ENCODE measurements at places on chromosomes 3 and 15.
A peak's percentile ranks its signal among the peaks of the same experiment; 100 is the strongest.

GRCh38 chr3:123984350-123984749 lies 7.6 kb downstream of the ROPN1 start:
- no peak for DNase-seq

DNA sequence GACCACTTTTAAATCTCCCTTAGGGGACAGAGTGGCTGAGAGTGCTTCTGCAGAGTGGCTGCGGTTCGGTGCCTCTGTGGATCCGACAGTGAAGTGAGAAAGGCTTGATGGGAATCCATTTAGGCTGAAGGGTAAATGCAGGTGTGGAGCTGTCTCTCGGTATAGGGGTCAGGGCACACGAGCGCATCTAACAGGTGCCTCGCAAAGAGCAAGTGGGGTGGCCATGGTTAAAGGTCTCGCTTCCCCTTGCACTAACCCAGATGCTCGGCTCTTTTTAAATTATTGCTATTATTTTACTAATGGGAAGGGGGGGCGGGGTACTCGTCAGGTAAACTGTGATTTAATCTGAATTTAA lies 598 bp upstream of the GJD2 start:
- no peak for DNase-seq

DNA sequence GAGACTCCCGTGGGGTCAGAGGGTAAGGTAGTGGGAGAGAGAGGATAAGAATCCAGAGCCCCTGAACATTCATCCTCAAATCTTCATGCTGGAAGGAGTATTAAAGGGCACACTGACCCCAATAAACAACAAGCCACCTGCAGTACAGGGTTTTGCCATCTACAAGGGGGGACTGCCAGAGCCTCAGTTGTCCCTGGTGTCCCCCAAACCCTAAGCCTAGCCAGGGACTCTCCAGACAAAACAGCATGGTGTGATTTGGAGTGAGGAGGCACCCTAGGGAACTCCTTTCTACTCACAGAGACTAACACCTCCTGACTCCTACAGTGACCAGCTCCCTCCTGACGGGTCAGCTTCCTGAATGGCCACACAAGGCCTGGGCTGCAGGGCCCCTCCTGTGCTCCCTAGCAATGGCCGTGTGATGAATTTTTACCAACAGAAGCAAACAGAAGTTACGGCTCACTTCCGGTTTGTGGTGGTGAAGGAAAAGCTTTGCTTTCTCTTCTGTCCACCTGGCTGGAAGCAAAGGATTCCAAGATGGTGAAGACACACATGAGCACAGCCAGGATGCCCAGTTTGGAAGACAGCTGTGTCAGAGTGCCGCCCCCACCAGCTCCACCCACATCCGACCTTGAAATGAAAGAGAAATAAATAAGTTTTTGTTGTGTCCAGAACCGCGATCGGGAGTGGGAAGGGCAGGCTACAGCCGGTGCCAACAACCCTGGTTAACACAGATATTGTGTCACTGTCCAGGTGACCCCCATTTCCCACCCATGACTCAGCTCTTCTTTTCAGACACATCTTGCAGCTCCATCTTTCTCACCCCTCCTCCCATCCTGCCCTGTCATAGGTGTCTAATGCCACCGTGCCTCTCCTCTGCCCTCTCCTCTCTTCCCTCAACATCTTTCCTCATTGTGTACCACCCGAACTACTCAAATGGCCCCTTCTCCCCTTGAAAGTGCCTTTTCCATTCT lies 69.6 kb upstream of the ATP13A3 start:
- no peak for DNase-seq

GRCh38 chr15:56736308-56736707 lies 3.0 kb upstream of the ZNF280D start:
- no peak for DNase-seq

DNA sequence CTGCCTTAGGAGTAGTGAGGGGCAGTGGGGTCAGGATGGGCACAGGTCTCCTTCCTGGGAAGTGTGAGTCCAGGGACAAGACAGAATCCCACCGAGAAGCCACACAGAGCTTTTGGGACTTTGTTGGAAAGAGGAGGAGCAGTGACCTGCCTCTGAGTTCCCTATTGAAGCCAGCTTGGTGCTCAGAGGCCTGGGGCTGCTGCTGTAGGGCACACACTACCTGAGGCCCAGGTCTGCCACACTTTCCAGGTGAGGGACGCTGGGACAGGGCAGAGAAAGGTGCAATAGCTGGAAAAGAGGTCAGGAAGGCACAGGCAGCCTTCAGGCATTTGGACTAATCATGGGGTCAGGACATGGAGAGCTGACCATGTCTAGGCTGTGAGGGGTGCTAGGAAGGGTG lies 67.7 kb downstream of the SCN5A start:
- DNase-seq, result no peak

GRCh38 chr15:60035344-60035743 lies 31.2 kb downstream of the FOXB1 start:
- no peak for DNase-seq

- no peak for DNase-seq
These were observed 1.8 kb downstream of the GORASP1 start for GRCh38 chr3:39105687-39106063.

DNA sequence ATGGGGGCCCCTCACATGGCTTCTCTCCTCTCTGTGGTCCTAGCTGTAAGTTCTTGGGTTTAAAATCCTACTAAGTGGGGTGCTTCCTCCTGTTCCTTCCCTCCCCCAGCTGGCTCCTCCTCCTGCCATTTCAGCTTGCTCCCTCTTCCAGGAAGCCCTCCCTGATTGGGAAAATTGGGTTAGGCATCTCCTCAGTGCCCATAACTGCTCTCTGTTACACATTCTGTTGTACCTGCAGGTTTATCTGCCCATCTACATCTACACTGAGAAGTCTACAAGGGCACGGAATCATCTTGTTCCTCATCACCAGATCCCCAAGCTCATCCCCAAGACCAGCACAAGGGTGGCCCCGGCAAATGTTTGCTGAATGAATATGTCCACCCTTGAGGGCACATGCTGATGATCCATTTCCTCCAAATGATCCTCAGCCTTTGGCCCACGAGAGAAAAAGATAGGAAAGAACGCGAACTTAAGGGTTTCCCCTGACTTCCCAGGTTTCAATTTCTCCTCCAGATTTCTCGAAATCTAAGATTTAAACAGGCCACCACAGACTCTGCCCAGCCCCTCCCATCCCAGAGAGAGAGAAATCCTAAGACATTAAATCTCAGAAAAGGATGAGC lies 3.9 kb downstream of the SEMA7A start:
- DNase-seq, result no peak

DNA sequence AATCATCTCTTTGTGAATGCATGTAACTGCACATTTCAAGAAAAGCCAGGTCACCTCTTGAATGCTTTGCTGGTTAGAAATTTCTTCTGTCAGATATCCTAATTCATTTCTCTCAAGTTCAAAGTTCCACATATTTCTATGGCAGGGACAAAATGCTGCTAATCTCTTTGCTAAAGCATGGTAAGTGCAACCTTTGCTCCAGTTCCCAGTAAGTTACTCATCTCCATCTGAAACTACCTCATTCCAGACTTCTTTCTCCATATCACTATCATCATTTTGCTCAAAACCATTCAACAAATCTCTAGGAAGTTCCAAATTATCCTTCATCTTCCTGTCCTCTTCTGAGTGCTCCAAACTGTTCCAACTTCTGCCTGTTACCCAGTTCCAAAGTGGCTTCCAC lies 230.6 kb downstream of the ZMAT3 start:
- no peak for DNase-seq

GRCh38 chr3:59542276-59542675 lies 492.5 kb upstream of the CFAP20DC start:
- no peak for DNase-seq

DNA sequence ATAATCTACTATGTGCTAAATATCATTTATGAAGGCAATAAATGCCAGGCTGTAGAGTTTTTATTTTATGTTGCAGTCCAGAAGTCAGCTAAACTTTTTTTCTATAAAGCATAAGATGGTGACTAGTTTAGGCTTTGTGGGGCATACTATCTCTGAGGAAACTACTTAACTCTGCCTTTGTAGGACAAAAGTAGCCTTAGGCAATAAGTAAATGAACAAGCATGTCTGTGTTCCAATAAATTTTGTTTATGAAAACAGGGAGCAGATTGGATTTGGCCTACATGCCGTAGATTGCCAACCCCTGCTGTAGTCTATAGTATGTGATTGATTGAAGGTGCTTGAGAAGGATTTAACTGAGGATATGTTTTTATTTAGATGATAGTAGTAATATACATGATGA lies 502.5 kb upstream of the NAALADL2 start:
- no peak for DNase-seq

GRCh38 chr3:13391308-13391707 lies 28.8 kb downstream of the NUP210 start:
- DNase-seq, result no peak

DNA sequence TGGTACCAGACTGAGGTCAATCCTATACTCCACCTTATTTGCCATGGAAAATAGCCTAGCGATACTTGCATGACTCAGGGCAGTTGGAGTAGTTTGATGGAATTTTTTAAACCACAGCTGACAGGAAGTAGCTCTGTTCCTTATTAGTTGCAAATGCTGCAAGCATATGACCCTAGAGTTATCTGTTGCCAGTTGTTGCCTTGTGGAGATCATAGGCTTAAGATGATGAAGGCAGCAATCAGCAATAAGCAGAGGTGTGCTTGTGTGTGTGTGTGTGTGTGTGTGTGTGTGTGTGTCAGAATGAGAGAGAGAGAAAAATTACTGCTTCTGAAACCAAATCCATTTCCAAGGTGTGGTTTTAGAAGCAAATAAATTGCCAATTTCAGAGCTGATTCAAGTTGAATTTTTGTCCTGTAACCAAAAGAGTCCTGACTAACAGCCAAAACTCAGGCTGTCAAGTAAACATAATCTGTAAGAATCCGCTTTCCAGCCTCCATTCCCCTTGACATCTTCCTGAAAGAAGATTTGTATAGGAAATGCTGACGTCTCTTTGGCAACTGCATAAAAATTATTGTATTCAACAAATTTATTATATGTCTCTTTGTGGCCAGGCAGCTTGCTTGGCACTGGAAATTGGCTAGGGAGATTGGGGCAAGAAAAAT lies 141.2 kb downstream of the SERPINI1 start:
- DNase-seq, result no peak

DNA sequence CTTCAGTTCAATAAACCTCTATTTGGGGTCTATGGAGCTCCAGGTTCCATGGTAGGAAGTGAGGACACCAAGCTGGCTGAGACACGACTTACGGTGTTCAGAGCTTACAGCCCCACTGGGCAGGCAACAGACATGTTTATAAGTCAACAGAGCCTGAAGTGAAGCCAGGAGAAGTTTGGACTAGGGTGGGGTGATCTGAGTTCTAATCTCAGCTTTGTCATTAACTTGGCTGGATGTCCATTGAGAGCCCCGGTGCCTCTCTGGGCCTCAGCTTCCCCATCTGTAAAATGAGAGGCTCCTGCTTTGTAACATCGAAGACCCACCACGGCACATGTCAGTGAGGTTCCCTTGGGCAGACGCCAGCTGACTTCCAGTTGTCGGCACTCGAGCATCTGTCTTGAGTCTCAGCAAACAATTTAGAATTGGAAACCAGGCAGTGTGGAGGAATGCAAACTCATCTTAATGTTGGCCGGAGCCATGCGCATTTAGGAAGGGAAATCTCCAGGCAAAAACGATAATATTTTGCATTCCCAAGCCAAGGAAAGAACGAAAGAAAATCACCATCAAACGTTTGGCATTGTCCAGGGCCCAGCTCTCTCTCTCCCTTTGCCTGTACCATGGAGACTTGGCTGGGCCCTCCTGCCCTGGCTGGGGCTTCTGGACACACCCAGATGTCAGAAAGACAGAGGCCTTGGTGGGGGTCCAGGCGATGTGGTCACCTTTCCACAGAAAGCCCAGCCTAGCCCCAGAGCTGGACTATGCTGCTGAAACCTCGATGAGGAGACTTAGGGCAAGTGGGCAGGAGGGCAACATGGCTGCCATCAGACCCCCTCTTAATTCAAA lies 18.4 kb downstream of the ITGA11 start:
- no peak for DNase-seq

- no peak for DNase-seq
These were observed 3.5 kb downstream of the DUSP7 start for GRCh38 chr3:52052831-52053306.

DNA sequence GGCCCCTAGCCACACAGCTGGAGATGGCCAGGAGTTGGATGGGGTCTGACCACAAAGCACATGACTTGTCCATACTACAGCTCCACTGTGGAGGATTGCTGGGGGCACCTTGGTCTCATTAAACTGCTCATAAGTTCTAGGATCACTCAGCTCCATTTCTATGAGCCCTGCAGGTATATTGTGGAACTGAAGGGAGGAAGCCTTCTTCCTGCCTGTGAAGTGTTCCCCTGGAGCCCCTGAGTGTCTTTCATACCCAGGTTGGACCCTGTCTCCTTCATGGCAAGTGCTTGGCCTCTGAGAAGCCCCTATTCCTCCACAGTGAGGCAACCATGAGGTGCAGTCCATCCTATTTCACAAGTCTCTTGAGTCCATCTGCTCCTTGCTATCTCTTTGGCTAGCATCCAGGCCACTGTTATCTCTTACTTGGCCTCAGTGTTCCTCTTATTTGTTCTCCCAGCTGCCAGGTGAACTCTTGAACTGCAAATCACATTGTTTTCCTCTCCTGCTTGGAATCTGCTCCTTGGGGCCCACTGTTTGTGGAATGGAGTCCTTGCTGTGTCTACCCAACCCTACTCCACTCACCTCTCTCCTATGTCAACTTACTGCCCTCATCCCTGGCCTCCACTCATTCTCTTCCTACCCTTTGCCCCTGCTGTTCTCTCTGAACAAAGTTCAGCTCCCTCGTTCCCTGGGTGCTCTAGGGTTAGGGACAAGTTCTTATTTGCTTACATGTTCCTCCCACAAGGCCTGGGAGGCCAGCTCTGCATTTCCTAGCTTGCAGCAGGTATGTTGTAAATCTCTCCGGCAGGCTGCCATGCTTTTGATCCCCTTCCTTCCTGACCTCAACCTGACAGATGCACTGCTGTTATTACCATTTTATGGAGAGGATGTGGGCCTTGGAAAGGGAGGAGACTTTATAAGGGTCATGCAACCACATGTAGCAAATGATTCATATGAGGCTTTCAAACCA lies 1.2 kb downstream of the ACOX2 start:
- no peak for DNase-seq

GRCh38 chr15:41115161-41115651 lies 874 bp downstream of the INO80 start:
- peak; percentile 34 for DNase-seq

- DNase-seq, result no peak
These were observed 364.6 kb upstream of the AGTR1 start for GRCh38 chr3:148333091-148333490.

DNA sequence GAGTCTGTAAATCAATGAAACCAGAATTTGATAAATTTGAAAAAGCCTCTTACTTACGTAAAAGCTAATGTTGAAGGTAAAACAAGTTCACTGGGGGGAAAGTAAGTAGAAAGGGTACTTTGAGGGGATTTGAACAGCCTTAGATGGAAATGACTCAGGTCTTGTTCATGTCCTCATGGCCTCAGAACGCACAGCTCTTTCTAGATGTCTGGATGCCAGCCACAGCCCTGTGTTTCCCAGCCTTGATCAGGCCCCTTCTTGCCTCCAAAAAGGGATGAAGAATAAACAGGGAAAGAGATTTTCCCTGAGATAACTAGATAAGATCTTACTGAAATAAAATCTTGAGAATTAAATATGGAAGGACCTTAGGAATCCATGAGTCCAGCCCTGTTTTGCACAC lies 237.1 kb upstream of the GOLGA6L4 start:
- no peak for DNase-seq

GRCh38 chr3:179961703-179962078 lies 75.0 kb downstream of the PEX5L start:
- no peak for DNase-seq

All from stimulated activated CD8-positive, alpha-beta memory T cell treated with anti-CD3 and anti-CD28 coated beads, Interleukin-2, amount 100 ng/mL, for 1 hour (primary cell).